Dermis blood vessel endothelial cell (primary cell): ENCODE measurements at places on chromosomes 1 and 21. TPM values are rescaled to one million over a fixed set of nuclear protein-coding genes. Genes with fewer than 3 reads are reported as not detected.

DNA sequence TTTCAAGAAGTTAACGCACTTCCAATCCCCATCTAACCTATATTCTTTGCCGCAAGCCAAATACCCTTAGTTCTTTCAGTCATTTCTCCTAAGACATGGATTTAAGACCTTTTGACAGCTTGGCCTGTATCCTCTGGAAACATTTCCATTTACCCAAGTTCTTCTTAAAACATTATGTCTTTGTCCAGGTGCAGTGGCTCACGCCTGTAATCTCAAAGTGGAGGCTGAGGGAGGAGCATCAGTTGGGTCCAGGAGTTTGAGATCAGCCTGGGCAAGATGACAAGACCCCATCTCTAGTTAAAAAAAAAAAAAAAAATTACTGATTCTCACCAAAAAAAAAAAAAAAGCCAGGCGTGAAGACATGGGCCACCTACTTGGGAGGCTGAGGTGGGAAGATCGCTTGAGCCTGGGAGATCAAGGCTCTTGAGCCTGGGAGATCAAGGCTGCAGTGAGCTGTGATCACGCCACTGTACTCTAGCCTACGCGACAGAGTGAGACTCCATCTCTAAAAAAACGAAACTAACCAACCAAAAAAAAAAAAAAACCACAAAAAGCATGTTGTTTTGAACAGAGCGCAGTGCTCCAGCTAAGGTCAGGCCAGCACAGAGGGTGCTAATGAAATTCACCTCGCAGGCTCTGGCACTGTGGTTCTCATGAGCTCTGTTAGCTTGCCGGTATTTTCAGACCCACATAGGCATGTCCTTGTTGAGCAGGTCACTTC lies 36.0 kb downstream of the NUAK2 start:
- DNase-seq, result no peak

- no peak for DNase-seq
These were observed 15.3 kb downstream of the CASZ1 start for GRCh38 chr1:10781137-10781536.

Gene GPR25
- total RNA-seq, result not detected in 2 replicates

DNA sequence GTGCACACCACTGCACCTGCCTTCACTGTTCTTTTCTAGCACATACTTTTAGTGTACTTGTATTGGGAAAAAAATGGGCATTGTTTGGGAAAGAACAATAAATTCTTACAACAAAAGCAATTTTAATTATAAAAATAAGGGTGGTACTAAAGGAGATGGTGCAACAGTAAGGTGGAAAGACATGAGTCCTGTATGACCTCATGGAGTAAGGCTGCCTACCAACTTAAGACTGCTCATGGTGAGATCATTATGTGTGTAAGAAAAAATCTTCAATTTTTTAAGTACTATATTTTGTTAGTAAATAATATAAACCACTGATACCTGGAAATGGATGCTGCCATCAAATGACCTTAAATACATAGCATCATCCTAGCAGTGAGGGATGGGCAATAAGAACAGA lies 29.6 kb upstream of the PHGDH start:
- DNase-seq, result no peak

DNA sequence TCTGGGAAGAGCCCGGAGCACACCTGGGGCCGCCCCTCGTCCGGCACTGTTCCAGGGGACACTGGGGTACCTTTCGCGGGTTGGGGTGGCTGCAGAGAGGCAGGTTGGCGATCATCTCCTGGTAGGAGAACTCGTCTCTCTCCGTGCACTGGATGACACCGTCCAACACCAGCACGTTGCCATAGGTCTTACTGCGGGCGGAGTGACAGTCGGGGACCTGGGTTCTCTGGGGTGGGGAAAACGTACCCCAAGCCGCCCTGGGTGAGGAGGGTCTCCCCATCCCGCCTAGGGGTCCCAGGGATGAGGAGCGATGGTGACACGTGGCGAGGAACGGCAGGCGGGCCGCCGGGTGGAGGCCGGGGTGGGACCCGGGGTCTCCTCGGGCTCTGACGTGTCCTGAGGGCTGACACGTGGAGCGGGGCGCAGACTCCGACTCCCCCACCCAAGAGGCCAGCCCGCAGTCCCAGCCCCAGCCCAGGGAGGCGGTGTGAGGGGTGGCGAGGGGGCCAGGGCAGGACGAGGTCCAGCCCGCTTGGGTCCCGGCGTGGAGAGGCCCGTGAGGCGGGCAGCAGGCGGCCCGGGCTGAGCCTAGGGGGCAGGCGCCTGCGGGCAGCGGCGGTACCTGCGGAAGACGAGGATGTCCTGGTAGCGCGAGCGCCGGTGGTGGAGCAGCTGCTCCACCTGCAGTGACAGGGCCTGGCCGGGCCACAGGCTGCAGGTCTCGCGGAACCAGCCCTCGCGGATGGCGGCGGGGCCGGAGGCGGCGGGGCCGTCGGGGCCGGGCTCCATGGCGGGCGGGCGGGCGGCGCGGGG lies 457 bp downstream of the SRM start:
- peak; percentile 21 for DNase-seq

DNA sequence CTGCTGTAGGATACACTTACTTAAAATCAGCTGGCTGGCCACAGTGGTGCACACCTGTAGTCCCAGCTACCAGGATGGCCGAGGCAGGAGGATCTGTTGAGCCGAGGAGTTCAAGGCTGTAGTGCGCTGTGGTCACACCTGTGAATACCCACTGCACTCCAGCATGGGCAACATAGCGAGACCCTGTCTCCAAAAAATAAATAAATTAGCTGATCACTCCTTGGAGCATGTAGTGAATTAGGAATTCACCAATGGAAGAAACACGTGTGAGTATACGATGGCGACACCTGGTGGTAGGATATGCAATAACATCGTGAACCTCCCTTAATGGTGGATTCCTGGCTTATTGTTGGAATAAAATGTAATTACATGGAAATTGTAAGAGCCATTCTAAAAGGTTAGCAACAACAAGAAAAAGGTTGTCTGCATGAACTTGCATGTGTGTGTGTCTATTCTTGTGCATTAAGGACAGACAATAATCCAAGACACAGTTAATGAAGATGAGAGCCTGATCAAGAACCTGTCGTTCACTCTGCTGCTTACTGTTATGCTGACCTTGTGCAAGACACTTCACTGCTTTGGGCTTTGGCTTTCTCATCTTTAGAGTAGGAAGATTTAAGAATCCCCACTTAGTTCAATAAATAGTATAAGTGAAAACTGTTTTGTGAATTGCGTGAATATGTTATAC lies 38.6 kb upstream of the COX20 start:
- peak; percentile 88 for DNase-seq

Gene DNAJC28
- total RNA-seq, result 1.9 and 2.6 TPM in 2 replicates

GRCh38 chr1:41353744-41354143 lies 7.5 kb upstream of the FOXO6 start:
- DNase-seq, result no peak

Gene MARCKSL1
- 129 and 147 TPM in 2 replicates for total RNA-seq

Gene XCL2
- total RNA-seq, result not detected in 2 replicates

DNA sequence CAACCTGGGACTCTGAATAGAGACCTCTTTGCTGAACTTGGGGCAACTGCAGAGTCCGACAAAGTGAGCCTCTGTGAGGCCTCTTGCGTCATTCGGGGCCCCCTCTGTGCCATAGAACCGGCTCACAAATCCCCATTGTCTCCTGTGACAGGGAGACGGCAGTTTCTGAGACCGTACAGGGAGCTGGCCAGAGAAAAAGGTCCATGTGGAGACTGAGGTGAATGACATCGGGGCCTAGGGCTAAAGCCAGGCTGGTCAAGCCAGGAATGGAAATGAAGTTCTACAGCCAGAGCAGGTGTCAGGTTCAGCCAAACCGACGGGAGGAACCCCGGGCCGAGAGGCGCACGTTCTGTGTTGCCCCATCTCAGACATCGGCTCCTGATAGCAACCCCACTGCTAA lies 37.1 kb upstream of the TRIM67 start:
- DNase-seq, result no peak

DNA sequence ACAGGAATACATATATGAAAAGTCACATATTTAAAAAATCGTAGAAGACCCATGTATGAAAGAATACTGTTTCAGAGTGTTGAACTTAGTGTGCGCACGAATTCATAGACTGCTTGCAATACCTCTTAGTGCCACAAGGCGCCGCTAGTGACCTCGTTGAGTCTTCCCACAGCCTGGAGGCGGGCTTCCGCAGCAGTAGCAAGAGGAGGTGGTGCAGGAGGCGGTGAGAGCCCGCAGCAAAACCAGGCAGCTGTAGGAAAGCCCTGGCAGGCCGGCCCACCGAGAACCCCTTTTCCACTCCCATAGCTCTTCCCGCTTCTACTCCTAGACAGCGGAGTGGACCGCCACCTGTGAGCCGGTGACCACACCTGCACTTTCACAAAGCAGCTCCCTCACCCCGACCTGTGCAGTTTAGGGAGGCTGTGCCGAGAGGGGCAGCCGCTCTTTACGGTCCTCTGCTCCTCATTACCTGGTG lies 23.5 kb downstream of the MTARC1 start:
- DNase-seq, result peak; percentile 94

- peak; percentile 61 for DNase-seq
These were observed at the start of gene CCDC24 for GRCh38 chr1:43991476-43992231. Gene CCDC24, plus strand, starts transcription at chr1:43991599. Its CDS starts 280 bp downstream, at chr1:43991879.
